Glomerular endothelial cell (primary cell): ENCODE measurements at places on chromosomes 12 and 14. TPM values are rescaled to one million over a fixed set of nuclear protein-coding genes. Genes with fewer than 3 reads are reported as not detected.

STYK1 gene
- 1.5 and 1.7 TPM in 2 replicates for total RNA-seq

TBPL2 gene
- not detected in 2 replicates for total RNA-seq

TEX52 gene
- not detected in 2 replicates for total RNA-seq

PMCH gene
- not detected in 2 replicates for total RNA-seq

TAC3 gene
- not detected in 2 replicates for total RNA-seq

MGST1 gene
- 4.7 and 26.9 TPM in 2 replicates for total RNA-seq

NPAS3 gene
- 0.34 and 0.93 TPM in 2 replicates for total RNA-seq

ADAM21 gene
- total RNA-seq, result 0.12 and 0.19 TPM in 2 replicates

PROX2 gene
- total RNA-seq, result not detected in 2 replicates

NT5DC3 gene
- total RNA-seq, result 3.0 and 5.3 TPM in 2 replicates

PAPLN gene
- 17.1 and 58.0 TPM in 2 replicates for total RNA-seq

CCDC175 gene
- total RNA-seq, result not detected in 2 replicates

GLIPR1L2 gene
- 0.23 TPM in 1 of 2 replicates, not detected in the other for total RNA-seq

UBE2N gene
- 81.0 and 91.1 TPM in 2 replicates for total RNA-seq

VASH1 gene
- 25.1 and 103 TPM in 2 replicates for total RNA-seq

MMP17 gene
- 24.3 and 26.6 TPM in 2 replicates for total RNA-seq

WNT1 gene
- not detected in 2 replicates for total RNA-seq

ABCC9 gene
- 0.92 and 1.1 TPM in 2 replicates for total RNA-seq

KRT74 gene
- total RNA-seq, result not detected in 2 replicates

LRFN5 gene
- 0.41 and 1.4 TPM in 2 replicates for total RNA-seq

TBX3 gene
- 6.8 and 6.9 TPM in 2 replicates for total RNA-seq

EMP1 gene
- 744 and 1,093 TPM in 2 replicates for total RNA-seq

KCNC2 gene
- not detected in 2 replicates for total RNA-seq

ANKS1B gene
- total RNA-seq, result not detected in 2 replicates

AMDHD1 gene
- not detected in 2 replicates for total RNA-seq

ACSM4 gene
- not detected in 2 replicates for total RNA-seq

CLMN gene
- 2.6 and 3.0 TPM in 2 replicates for total RNA-seq

KRT2 gene
- total RNA-seq, result not detected in 2 replicates

RNU4-1 gene
- total RNA-seq, result under 0.01 TPM in 2 replicates

RPGRIP1 gene
- total RNA-seq, result not detected in 2 replicates

SLC5A8 gene
- not detected in 2 replicates for total RNA-seq

PRIMA1 gene
- total RNA-seq, result not detected in 2 replicates

TDG gene
- total RNA-seq, result 17.6 and 25.7 TPM in 2 replicates

NTF3 gene
- 0.39 TPM in 1 of 2 replicates, not detected in the other for total RNA-seq

OR6C2 gene
- not detected in 2 replicates for total RNA-seq

SP7 gene
- total RNA-seq, result not detected in 2 replicates

C12orf42 gene
- not detected in 2 replicates for total RNA-seq

RILPL1 gene
- 29.5 and 42.2 TPM in 2 replicates for total RNA-seq

SLCO1B1 gene
- not detected in 2 replicates for total RNA-seq

PCED1B gene
- total RNA-seq, result 0.70 and 1.9 TPM in 2 replicates

PLEKHH1 gene
- total RNA-seq, result 0.93 and 1.8 TPM in 2 replicates

AREL1 gene
- 27.9 and 44.4 TPM in 2 replicates for total RNA-seq

CORO1C gene
- 167 and 291 TPM in 2 replicates for total RNA-seq

PLEKHG7 gene
- not detected in 2 replicates for total RNA-seq

SLC17A8 gene
- total RNA-seq, result not detected in 2 replicates
